Tibial artery (tissue), 4 donors: ENCODE measurements at places on chromosomes 4 and X.

- no peaks in the 10 kb centered on the region for H3K27me3 ChIP-seq
- no peaks in the 10 kb centered on the region for H3K36me3 ChIP-seq
- no peaks in the 10 kb centered on the region for H3K4me1 ChIP-seq
- H3K27ac ChIP-seq: no peak overlapping the region
These were observed 48.5 kb upstream of the PABPC1L2A start for GRCh38 chrX:73127700-73128241.

- no peak for DNase-seq
- H3K27me3 ChIP-seq: no peaks in the 10 kb centered on the region
- H3K36me3 ChIP-seq: no peaks in the 10 kb centered on the region
- no peaks in the 10 kb centered on the region for H3K4me1 ChIP-seq
- H3K4me3 ChIP-seq: no peak overlapping the region
These were observed 157.1 kb downstream of the VEGFC start for GRCh38 chr4:176635372-176636261.

GRCh38 chr4:143375326-143376073 lies 38.8 kb downstream of the GAB1 start:
- DNase-seq: no peak
- H3K27ac ChIP-seq: peak overlapping the region; percentile 71
- H3K27me3 ChIP-seq: no peaks in the 10 kb centered on the region
- H3K36me3 ChIP-seq: no peaks in the 10 kb centered on the region
- no peak overlapping the region for H3K4me3 ChIP-seq

GRCh38 chr4:81258841-81259550 lies 44.0 kb upstream of the PRKG2 start:
- H3K27ac ChIP-seq: no peak overlapping the region
- H3K4me1 ChIP-seq: no peaks in the 10 kb centered on the region
- no peaks in the 10 kb centered on the region for H3K36me3 ChIP-seq
- no peak for DNase-seq
- H3K27me3 ChIP-seq: no peaks in the 10 kb centered on the region

- H3K4me1 ChIP-seq: no peaks in the 10 kb centered on the region
- peak; percentile 81 for DNase-seq
- H3K27ac ChIP-seq: no peak overlapping the region
- H3K36me3 ChIP-seq: no peaks in the 10 kb centered on the region
- no peak overlapping the region for H3K4me3 ChIP-seq
- no peaks in the 10 kb centered on the region for H3K27me3 ChIP-seq
These were observed 345.4 kb upstream of the GATB start for GRCh38 chr4:152106113-152106763.

- H3K27me3 ChIP-seq: no peaks in the 10 kb centered on the region
- no peak overlapping the region for H3K4me3 ChIP-seq
- no peak for DNase-seq
- H3K4me1 ChIP-seq: peaks cover 20% of the 10 kb centered on the region
These were observed 5.3 kb upstream of the STBD1 start for GRCh38 chr4:76301068-76301774.

- no peak overlapping the region for H3K4me3 ChIP-seq
- no peak for DNase-seq
- H3K27ac ChIP-seq: no peak overlapping the region
- no peaks in the 10 kb centered on the region for H3K36me3 ChIP-seq
These were observed 58.1 kb downstream of the PHEX start for GRCh38 chrX:22090181-22090580.

GRCh38 chr4:175806727-175807126 lies 5.3 kb downstream of the GPM6A start:
- H3K4me1 ChIP-seq: no peaks in the 10 kb centered on the region
- H3K4me3 ChIP-seq: no peak overlapping the region
- no peaks in the 10 kb centered on the region for H3K27me3 ChIP-seq
- H3K36me3 ChIP-seq: no peaks in the 10 kb centered on the region
- no peak overlapping the region for H3K27ac ChIP-seq

DNA sequence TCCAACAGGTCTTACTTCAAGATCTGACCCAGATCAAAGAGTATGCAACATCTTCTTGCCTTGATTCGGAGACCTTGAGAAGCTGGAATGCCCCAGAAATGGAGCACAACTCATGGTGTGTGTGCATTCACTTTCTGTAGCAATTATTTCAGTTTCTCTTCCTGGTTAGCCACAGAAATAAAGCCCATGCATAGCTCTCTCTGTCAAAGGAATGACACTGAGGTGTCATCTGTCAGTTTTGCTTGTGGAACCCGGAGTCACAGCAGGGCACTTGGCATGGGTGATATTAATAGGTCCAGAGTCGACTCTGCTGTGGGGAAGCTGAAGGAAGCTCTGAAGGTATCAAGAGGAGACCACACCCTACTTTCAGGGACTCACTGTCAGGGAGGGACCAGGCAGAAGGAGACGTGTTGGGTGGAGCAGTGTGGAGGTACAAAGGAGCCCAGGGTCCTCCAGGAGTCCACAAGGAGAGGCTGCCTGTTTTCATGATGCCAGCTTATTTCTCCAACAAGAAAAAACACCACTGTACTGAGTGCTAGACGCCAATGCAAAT lies 10.7 kb downstream of the CLNK start:
- H3K4me1 ChIP-seq: no peaks in the 10 kb centered on the region
- no peaks in the 10 kb centered on the region for H3K27me3 ChIP-seq
- no peak overlapping the region for H3K27ac ChIP-seq
- no peaks in the 10 kb centered on the region for H3K36me3 ChIP-seq
- H3K4me3 ChIP-seq: no peak overlapping the region
- no peak for DNase-seq

- H3K36me3 ChIP-seq: no peaks in the 10 kb centered on the region
- no peak overlapping the region for H3K4me3 ChIP-seq
- H3K27ac ChIP-seq: no peak overlapping the region
- DNase-seq: no peak
These were observed 122.4 kb downstream of the PALLD start for GRCh38 chr4:168619266-168619631.

GRCh38 chr4:175421506-175421905 lies 390.6 kb downstream of the GPM6A start:
- DNase-seq: no peak
- H3K27ac ChIP-seq: no peak overlapping the region
- no peak overlapping the region for H3K4me3 ChIP-seq
- no peaks in the 10 kb centered on the region for H3K36me3 ChIP-seq
- H3K4me1 ChIP-seq: peaks cover 30% of the 10 kb centered on the region
- H3K27me3 ChIP-seq: no peaks in the 10 kb centered on the region

GRCh38 chr4:953574-953915 lies 19.8 kb downstream of the DGKQ start:
- no peak overlapping the region for H3K4me3 ChIP-seq
- no peak overlapping the region for H3K27ac ChIP-seq
- no peaks in the 10 kb centered on the region for H3K4me1 ChIP-seq
- no peak for DNase-seq

GRCh38 chr4:54954656-54955388 lies 170.6 kb downstream of the KDR start:
- no peaks in the 10 kb centered on the region for H3K36me3 ChIP-seq
- H3K4me3 ChIP-seq: no peak overlapping the region
- DNase-seq: no peak
- H3K4me1 ChIP-seq: no peaks in the 10 kb centered on the region

DNA sequence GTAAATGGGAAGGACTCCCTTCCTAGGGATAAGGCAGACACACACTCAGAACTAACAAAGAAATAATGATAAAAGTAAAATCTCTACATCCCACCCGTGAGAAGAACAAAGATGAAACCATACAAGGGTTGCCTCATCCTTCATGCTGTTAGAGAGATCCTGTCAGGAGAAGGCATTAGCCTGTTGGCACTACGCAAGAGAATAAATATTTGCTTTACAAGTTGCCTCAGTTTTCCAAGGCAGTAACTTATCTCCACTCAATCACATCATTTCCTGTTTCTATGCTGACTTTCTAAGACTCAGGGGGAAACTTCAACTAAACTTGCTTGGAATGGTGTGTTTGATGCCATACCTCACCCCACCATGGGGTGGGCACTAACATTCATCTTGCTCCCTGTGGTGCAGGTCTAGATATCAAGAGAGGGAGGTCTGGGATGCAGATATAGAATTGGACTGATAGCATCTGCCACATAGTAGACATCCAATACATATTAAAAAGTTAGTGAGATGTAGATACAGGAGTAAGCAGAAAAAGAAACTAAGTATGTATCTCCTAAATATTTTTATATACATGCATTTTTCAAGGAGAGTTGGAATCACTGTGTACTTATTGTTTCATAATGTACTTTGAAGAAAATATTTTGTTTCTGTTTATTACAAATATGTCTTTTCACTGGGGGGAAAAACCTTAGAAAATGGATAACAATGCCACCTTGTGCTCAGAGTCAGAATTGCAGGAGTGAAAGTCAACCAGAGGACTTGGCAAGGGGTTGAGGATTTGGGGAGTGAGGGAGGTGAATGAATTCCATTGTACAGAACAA lies 57.2 kb upstream of the BEX4 start:
- H3K4me1 ChIP-seq: no peaks in the 10 kb centered on the region
- H3K27ac ChIP-seq: no peak overlapping the region
- no peak for DNase-seq
- H3K36me3 ChIP-seq: no peaks in the 10 kb centered on the region

- no peaks in the 10 kb centered on the region for H3K27me3 ChIP-seq
- no peak for DNase-seq
- H3K4me3 ChIP-seq: no peak overlapping the region
- H3K27ac ChIP-seq: peak overlapping the region; percentile 75
These were observed 49.2 kb downstream of the PTTG2 start for GRCh38 chr4:38009421-38009820.

DNA sequence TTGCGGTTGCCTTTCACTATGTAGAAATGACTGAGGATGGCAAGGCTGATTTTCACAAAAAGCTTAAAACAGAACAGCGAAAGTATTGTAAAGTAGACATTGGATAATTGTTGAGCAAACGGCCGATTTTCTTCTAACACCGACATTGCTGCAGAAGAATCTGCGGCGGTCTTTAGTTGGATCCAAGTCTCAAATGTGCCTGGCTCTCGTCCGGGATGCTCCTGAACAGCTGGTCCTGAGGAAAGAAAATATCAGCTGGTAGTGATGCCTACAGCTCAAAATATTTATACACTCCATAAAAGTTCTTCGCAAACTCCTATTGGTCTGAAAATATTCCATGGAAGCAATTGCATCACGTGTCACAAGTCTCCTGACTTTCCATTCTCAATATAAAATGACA lies at the start of gene ASB5:
ASB5 (minus strand) TSS at position 260 of the 400 bp plus-strand sequence; CDS start at position 146, 114 bp downstream.
- no peaks in the 10 kb centered on the region for H3K4me1 ChIP-seq
- H3K36me3 ChIP-seq: no peaks in the 10 kb centered on the region
- H3K27me3 ChIP-seq: no peaks in the 10 kb centered on the region

DNA sequence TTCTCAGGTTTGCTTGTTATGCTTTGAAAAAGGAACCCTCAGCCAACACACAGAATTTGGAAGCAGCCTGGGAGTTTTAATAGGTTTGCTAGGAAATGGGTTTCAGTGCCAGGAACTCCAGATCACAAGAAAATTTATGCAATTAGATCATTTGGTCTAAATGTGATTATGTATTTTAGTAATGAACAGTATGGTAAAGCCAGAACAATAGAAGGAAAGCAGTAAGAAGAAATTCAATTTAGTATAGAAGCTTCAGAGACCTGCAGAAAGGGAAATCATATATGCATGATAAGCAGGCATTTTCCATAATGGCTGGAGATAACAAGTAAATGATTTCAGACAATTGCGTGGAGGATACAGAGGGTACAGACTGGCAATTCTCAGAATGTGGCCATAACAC lies 184.7 kb downstream of the KCNIP4 start:
- H3K4me1 ChIP-seq: no peaks in the 10 kb centered on the region
- H3K27ac ChIP-seq: no peak overlapping the region
- H3K36me3 ChIP-seq: no peaks in the 10 kb centered on the region
- H3K4me3 ChIP-seq: no peak overlapping the region
- DNase-seq: no peak
- peaks cover 3% of the 10 kb centered on the region for H3K27me3 ChIP-seq

DNA sequence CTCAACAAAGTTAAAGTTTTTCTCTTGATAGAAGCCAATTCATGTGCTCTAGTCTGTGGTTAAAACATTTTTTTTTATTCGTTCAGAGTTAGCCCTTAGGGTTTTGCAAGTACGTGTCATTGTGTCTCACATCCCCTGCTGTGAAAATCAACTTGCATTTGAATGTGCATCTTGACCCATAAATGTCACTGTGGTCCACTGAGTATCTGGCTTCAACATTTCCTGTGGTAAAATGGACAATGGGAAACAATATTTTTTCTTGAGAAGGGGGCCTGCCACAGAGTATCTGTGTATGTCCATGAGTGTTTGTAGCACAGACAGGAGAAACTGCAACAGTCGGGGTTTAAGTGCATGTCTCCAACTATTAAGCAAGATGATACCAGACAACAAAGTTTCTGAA lies 554.8 kb upstream of the TENM3 start:
- no peak overlapping the region for H3K4me3 ChIP-seq
- no peaks in the 10 kb centered on the region for H3K36me3 ChIP-seq
- H3K27ac ChIP-seq: no peak overlapping the region
- no peaks in the 10 kb centered on the region for H3K27me3 ChIP-seq

DNA sequence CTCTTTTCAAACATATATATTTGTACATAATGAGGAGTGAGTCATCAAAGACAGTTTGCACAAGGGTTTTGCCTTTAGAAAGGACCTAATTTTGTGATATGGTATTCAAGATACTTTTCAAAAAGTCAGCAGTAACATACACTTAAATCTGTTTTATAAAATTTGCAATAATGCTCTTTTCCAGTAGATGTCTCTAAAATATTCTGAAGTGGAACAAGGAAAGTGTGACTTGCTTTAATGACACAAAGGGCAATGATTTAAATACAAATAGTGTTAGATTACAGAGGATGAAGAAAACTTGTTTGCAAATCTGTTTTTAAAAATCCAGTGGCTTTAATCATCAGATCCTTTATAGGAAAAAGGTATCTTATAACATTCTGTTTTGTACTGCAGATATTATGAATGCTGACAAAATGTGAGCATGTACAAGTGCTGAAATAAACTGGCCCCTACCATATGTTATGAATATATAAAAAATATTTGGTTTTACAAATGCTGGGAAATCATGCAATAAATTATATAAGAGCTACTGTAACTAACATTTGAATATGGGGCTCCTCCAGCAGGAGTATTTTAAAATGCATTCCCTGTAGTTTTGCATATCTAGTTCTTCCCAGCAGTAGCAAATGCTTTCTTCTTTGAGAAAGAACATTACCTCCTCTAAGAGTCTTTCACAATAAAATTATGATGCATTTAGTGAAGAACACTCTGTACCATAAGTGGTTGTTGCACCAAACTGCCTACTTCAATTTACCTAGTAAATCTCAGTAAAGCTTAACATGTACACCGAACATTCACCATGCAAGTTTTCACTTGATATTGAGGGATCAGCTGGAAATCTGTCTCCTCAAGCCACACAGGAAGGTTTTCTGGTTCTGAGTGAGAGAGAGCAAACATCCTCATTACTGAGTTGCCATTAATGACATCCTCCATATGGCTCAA lies 20.2 kb downstream of the MMRN1 start:
- no peaks in the 10 kb centered on the region for H3K27me3 ChIP-seq
- DNase-seq: no peak

DNA sequence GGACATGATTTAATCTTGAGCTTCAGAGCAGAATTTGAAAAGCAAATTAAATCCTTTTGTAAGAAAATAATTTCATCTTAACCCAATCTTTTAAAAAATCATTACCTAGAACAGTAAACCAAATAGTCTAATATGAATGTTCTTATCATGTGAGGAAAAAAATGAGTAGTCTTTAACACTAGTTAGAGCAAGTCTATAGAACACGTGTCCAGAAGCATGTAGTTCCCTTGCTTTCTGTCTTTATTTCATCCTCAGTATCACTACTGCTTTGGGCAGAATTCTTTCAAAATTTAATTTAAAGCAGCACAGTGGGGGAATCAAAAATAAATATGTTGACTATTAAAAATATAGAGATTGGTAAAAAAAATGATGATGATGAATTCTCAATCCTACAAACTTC lies 2.1 kb downstream of the RBM47 start:
- no peaks in the 10 kb centered on the region for H3K27me3 ChIP-seq

- H3K27me3 ChIP-seq: no peaks in the 10 kb centered on the region
- no peak overlapping the region for H3K4me3 ChIP-seq
- no peak overlapping the region for H3K27ac ChIP-seq
- peaks cover 54% of the 10 kb centered on the region for H3K36me3 ChIP-seq
- DNase-seq: no peak
These were observed 85.9 kb downstream of the ZAR1 start for GRCh38 chr4:48575964-48576363.
